ENCODE measurements at places on chromosomes 1 and 21.

DNA sequence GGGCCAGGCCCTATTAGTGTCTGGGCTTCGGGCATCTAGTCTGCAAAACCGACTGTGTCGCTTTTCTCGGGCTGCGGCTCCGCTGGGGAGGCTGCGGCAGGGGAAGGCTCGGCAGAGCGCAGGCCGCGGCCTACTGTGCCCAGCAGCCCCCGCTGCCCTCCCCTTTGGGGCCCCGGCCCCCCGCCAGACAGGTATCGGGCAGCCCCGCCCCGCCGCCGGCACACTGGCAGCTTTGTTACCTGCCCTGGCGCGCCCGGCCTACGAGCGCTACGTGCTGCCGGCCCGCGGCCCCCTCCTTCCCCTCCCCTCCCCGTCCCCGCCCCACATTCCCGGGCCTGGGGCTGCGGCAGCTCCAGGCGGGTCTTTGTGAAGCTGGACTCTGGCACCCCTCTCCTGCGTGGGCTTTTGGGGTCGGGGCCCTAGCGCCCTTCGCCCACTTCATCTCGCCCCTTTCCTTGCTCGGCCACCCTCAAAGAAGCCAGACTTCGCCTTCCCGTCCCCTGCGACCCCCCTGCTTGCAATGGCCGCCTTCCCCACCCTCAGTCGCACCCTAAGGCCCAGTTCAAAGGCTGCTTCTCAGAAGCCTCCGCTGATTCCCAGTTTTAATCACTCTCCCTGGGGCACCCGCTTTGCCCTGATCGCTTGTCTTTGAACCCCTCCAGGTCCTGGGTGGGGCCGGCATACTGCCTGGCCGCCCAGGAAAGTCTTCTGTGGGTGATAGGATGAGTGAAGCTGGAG is 48.9 kb upstream of the SLC2A1 start:
- no peak for DNase-seq

- no peak for DNase-seq
Measured at GRCh38 chr1:43197343-43198127, 25.4 kb downstream of the CFAP57 start.

DNA sequence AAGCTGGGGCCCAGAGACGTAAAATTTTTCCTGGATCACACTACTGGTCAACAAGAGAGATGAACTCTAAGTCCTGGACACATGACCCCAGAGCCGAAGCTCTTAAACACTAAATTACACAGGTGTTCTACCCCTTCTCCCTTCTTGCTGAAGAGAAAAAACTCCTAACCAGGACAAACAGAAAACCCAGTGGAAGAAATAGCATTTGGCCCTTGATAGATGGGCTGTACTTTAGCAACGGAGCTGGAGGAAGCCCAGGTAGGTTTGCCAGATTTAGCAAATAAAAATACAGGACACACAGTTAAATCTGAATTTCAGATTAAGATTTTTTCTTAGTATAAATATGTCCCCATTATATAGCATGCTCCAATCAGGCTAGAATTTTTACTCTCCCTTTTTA is 72.7 kb downstream of the DIRAS3 start:
- no peak for DNase-seq

GRCh38 chr1:225597926-225598575 is 54.9 kb downstream of the ENAH start:
- DNase-seq = no peak

DNA sequence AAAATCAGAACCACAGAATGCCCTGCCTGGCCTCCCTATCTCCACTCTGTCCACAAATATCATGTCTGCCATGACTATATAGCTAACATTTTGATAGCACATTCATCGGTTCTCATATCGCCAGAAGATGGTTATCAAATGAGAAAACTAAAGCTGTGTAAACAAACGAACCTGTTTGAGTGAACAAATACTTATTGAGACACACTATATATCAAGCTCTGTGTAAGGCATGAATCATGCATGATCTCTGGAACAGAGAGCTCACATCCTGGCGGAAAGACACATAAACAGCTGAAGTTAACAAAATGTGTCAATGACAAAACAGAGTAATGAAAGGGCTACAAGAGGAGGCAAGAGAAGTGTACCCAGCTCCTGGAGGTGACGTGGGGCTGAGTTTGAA is 13.1 kb downstream of the KCND3 start:
- DNase-seq = no peak

GRCh38 chr1:160883581-160884513 is 1.1 kb downstream of the ITLN1 start:
- no peak for DNase-seq

DNA sequence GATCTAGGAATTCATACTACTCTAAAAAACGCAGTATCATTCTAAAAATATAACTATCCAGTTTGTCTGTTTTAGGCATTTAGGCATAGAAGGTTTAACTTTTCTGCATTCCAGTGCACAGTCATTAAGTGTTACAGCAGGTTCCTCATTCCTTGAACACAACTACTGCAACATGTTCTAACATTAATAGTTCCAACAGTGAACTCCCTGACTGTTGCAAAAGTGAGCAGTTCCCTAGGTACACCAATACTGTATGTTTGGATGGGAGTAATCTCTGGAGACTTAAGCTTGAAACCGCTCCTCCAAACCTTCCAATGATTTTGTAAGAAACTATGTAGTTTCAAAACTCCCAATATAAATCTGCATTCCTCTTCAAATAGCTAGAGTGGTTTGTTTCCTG is 46.2 kb downstream of the UCHL5 start:
- DNase-seq = no peak

DNA sequence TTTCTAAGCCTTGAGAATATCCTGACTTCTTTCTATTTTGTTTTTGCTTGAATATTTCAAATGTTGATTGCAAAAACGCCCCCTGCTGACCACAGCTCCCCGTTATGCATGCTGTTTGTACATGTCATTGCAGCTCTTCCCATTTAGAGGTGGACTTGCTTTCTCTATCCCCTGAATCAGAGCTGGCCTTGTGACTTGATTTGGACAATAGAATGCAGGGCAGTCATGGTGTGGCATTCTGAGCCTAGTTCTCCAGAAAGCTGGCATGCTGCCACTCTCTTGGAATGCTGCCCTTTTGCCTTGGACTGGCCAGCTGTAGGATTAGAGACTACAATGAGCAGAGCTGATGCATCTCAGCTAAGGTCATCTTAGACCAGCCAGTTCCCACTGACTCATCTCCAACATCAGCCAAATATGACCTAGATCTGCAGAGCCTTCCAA is 1561.5 kb downstream of the MRPL39 start:
- DNase-seq = no peak

DNA sequence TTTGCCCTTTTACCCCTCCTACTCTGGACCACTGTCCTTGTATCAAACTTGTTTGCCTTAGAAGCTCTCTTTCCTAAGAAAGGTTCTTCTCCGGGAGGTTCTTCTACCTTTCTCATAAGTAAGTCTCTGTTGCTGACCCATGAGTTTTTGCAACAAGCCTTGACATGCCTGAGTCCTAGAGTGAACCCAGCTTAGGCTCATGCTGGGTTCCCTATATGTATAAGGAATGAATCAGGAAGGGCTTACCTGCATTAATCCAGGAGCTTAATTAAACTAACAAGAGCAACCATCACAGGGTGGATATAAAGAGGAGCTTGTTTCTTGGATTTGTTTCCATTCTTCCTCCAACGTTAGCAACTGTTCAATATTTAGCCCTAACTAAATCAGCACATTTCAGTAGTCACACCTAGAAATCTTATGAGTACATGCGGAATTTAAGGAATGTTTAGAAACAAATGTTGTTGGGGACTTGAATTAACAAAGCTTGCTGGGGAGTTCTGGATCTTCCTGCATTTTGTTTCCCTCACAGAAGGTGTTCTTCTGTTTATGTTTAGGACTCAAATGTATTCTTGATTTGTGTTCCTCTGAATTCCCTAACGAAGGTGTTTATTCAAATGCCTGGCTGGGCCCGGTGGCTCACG is 64.3 kb upstream of the RAB3GAP2 start:
- no peak for DNase-seq

- no peak for DNase-seq
Measured at GRCh38 chr1:119729044-119729443, 17.3 kb downstream of the PHGDH start.

GRCh38 chr1:112666946-112667345 is 7.5 kb upstream of the MOV10 start:
- DNase-seq = no peak

- no peak for DNase-seq
Measured at GRCh38 chr1:3924825-3925220, 24.8 kb upstream of the C1orf174 start.

DNA sequence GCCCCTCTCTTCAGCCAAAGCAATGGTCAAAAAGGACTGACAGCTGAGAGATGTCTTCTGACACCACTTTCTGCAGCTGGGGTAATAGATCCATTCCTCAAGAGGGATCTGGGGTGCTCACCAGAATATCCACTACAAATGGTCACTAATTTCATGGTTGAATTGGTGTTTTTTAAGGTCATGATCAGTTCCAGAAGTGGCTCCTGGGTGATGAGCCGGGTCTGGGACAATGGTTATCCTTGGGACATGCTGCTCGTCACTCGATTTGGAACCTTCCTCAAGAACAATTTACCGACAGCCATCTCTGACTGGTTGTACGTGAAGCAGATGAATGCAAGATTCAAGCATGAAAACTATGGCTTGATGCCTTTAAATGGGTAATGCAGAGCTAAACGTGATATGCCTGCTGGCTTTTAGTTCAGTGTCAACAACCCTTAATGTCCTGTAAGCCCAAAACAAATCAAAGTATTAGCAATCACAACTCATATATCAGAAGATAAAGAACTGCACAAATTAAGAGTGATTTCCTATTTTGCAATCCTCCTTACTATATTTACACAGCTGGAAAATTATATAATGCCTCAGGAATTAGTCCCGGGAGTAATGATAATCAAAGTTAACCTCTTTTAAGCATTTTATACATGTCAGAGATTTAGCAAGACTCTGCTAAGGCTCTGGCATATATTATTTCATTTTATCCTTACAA is 20.1 kb downstream of the FMO3 start:
- no peak for DNase-seq

- no peak for DNase-seq
Measured at GRCh38 chr21:42975886-42976608, 1.7 kb downstream of the PKNOX1 start.

- DNase-seq = no peak
Measured at GRCh38 chr1:113242481-113242880, 147.8 kb upstream of the MAGI3 start.

DNA sequence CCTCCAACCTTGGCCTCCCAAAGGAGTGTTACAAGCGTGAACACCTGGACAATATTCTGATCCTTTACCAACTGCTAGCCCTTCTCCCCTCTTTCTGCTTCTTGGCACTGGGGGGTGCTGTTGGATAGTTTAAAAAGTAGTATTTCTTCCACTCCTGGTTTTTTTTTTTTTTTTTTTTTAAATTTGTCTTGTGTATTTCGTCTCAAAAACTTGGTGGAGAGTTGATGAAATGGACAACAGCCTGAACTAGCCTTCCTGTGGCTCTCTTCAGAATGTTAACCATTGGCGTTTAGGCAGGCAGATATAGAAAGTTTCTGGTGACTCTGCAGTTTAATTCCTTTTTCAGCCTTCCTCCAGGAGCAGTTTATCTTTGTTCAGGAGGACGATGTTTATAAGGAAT is 69.7 kb upstream of the USP24 start:
- DNase-seq = no peak

DNA sequence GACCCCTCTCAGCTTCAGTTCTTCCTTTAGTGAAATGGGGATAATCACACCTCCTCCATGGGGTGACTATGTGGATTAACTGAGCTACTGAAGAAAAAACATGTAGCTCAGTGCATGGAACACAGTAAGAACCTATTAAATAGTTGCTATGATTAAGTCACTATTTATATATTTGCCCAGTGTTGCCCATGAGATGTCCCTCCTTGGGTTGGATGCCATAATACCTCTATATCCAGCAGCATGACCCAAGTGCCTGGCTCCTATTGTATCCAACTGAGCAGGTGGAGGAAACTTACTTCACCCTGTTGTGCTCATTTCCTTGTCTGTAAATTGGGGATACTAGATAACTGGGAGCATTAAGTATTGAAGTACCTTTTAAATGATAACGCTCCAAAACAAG is 47.1 kb upstream of the CYP2J2 start:
- no peak for DNase-seq

GRCh38 chr21:46058431-46059145 is 39.3 kb upstream of the COL6A2 start:
- DNase-seq = no peak

- no peak for DNase-seq
Measured at GRCh38 chr1:221562542-221563475, 179.1 kb downstream of the DUSP10 start.

GRCh38 chr1:23867542-23867894 is 572 bp downstream of the FUCA1 start:
- DNase-seq = no peak

DNA sequence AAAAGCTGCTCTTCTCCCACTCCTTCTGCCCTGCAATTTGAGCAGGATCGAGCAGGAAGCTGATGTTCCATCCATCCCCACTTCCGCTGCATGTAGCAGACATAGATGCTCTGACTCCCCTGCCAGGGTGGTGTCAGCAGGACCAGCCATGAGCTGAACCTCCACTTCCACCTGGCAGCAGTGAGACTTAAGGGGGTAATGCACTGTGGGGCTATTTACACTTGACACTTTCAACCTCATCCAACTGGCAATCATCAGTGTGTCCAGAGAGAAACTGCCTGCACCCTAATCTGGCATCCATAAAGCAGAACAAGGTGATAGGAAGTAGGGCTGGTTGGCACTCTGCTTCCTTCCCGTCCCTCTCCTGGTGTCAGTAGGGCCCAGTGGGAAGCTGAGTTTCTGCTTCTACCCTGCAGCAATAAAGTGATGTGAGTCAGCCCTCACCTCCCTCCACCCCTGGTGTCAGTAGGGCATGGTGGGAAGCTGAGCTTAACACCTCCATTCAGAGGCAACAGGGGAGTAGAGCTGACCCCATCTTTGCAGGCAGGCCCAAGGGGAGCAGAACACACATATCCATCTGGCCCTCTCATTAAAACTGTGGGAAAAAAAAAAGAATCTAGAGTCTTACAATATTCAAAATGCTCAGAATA is 272.3 kb downstream of the PTPRU start:
- DNase-seq = no peak

GRCh38 chr1:161691846-161692245 is 15.2 kb upstream of the FCRLA start:
- no peak for DNase-seq

GRCh38 chr1:58422436-58422835 is 124.1 kb downstream of the OMA1 start:
- DNase-seq = no peak
